ENCODE measurements at places on chromosomes 7 and 10.
A peak's percentile ranks its signal among the peaks of the same experiment; 100 is the strongest.

DNA sequence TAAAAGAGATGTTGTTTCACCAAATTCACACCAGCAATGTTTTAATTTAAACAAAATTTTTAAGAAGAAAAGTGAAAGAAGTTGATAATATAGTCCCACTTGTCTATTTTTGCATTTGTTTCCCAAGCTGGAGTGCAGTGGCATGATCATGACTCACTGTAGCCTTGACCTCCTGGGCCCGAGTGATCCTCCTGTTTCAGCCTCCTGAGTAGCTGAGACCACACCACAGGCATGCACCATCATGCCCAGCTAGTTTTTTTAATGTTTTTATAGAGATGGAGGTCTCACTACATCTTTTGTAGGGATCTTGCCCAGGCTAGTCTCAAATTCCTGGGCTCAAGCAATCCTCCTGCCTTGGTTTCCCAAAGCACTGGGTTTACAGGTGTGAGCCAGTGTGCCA, 14.1 kb upstream of the NDUFA5 start:
- no peak for DNase-seq

- no peak for DNase-seq
Measured at GRCh38 chr10:21492421-21492820, 33.1 kb downstream of the SKIDA1 start.

- DNase-seq = no peak
Measured at GRCh38 chr10:133309720-133310398, 1.1 kb downstream of the ZNF511 start.

DNA sequence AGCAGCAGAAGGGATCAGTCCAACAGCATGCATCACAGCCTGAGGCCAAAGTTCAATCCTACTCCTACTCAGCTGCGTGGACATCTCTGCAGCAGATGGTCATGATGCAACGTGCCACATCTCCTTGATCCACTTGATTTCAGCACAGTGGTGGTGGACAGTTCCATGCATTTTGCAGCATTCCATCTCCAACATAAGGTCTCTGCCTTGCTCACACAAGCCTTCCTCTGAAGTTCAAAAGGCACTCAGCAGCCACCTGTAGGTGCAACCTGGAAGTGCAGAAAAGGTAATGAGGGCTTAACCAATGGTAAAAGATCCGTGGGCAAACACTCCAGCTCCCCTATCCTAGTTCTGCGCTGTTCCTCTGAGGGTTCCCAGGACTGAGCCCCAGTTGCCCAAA, 57.5 kb upstream of the CHCHD3 start:
- DNase-seq = peak; percentile 42

GRCh38 chr7:8084836-8085235, 116.2 kb downstream of the GLCCI1 start:
- no peak for DNase-seq

Measured in fibroblast of skin of abdomen (primary cell).